ENCODE measurements at places on chromosomes 4 and X.

DNA sequence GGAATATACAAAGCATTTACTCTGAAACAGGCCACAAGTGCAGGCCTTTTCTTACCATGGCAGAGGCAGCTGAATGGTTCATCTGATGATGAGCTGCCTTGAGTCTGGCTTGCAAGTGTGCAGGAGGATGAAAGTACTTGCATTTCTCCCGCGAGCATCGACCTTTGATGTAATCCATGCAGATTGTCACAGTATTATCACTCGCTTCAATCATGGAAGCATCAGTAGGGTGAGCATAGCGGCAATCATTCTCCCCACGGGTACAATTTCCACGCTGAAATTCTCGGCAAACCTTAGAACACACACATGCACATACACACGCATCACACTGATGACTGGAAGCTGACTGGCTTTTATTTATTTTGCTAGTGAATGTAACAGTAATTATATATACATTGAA, 98.0 kb downstream of the MBNL3 start:
- ATAC-seq, result no peak

DNA sequence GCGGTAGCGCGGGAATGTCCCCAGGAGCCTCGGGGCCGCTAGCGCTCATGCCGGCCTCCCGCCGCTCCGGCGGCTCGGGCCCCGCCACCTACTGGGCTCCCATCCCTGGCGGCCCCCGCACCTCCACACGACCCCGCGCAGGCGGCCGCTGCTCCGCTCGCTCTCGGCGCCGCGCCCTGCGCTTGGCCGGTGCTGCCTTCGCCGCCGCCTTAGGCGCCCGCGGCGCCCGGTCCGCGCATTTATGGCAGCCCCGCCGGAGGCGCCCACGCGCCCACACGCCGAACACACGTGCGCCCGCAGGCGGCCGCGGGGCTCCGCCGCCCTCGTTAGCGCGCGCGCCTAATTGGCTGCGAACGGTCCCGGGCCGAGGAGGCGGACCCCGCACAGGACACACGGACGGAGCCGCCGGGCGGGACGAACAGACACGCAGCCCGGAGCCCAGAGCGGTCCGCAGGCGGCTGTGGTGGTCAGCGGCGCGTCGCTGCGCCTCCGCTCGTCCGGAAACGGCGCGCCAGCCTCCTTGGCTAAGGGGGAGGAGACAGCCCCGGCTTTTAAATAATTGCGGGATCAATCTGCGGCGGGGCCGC, at the start of gene NKX1-1:
Gene NKX1-1 (minus strand): TSS at position 49 of the 587 bp plus-strand sequence. CDS start 0 bp downstream, at position 49.
- ATAC-seq, result no peak

DNA sequence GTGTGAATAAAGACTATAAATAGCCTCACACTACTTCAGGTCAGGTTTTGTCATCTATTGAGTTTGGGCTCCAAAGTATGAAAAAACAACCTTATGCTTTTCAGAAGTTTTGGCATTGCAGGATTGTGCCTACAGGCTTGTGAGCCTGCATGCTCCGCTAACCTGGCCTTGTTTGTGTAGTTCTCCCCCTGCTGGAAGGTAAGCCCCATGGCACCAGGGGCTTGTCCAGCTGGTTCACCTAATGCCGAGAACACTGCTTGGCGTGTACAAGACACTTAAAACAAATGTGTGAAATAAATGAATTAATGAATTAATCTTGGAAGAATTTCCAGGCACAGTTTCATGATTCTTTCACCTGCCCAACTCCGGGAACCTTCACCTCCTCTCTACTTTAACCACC, 1.8 kb upstream of the HSD17B10 start:
- peak; percentile 69 for ATAC-seq

DNA sequence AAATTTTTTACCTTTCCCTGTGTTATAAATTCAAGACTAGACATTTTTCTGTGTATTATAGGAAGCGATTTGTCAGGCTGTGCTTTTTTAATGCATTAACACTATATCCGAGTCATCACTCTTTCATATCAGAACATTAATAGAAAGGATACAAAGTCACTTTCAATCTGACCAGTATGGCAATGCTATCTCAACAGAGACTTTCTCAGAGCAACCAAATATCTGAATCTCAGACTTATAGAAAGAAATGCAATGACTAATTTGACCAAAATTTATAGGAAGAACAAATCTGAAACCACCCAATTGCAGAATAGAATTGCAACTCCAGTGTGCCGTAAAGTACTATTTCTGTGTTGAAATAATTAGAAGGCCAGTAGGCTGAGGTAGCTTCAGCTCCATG, 473 bp upstream of the TKTL2 start:
- no peak for ATAC-seq

DNA sequence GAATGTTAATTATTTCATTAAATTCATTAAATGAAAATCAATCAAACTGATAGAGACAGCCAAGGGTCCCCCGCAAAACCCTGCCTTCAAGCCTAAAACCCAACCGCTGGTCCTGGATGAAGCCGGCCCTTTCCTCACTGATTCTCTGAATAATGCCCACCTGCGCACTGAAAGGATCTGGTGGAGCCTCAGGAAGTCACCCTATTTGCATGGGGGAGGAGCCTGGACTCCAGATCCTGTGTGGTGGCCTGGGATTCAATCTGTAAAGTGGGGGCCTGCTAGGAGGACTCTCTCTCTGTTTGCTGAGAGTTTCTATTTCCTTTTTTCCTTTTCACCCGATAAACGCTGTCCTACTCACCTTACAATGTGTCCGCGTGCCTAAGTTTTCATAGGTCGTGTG, 97.9 kb upstream of the ADAMTS3 start:
- ATAC-seq, result no peak

DNA sequence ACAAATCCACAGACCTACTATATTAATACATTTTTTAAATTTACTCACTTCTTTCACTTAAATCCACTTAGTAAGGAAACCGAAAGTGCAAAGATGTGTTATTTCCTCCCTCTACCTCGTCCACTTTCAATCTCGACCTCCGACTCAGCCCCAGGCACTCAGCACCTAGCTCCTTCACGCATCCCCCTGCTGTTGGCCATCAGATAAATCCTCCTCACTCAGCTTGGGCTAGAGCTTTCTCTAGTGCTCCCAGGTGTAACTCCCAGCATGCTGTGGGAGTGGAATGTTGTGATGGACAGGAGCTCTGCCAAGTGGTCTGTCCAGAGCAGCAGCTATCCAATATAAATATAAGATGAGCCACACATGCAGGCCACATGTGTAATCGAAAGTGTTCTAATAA, 26.7 kb upstream of the TEC start:
- ATAC-seq, result no peak

GRCh38 chrX:71536285-71536684, 3.4 kb downstream of the OGT start:
- ATAC-seq, result no peak

DNA sequence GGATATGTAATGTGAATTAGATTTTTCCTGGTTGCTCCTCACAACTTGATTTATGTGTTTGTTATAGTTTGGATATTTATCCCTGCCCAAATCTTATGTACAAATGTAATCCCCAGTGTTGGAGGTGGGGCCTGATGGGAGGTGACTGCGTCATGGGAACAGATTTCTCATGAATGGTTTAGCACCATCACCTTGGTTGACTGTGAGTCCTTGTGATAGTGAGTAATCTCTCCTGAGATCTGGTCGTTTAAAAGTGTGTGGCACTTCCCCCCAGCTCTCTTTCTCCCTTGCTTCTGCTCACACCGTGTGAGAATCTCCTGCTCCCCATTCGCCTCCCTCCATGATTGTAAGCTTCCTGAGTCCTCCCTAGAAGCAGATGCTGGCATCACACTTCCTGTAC, 2.2 kb downstream of the MID2 start:
- no peak for ATAC-seq

DNA sequence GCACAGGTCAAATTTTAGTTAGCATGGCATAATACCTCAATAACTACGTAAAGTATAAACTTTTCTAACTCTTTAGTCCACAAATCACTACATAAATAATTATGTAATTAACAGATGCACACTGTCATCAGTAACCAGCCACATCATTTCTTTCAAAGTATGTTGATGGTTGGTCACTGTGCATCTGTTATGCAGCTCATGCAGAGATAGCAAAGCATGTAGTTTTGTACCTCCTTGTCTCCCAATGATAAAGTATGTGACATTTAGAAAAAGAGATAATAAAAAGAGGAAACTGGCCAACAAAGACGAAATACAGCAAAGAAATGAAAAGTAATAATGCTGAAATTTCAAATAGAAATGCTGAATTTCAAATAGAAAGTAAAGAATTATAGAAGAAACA, 2.9 kb downstream of the LAMTOR3 start:
- no peak for ATAC-seq

- no peak for ATAC-seq
Observed at GRCh38 chr4:186192066-186192612, 772 bp downstream of the CYP4V2 start.

DNA sequence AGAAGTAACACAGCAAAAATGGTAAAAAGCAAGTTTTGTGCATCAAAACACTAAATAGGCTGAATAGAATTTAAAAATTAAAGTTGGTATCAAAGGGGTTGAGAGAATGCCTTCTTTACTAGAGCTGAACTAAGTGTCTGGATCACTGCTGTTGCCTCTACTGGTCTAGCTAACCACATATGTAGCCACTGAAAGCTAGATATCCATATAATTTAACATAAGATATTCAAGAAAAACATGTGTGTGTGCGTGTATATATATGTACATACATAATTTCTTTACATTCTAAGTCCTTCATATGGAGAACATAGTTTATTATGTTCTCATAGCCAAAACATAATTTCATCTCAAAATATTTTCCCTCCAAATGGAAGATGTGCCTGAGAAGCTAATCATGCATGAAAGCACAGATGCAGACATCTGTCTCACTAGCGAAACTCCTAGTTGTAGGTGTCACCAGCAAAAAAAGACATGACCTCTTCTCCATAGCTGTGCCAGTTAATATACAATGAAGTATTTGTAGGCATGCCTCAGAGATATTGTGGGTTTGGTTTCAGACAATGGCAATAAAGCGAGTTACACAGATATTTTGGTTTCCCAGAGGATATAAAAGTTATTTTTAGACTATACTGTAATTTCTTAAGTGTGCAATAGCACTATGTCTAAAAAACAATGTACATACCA, 47.3 kb downstream of the PDE5A start:
- no peak for ATAC-seq

GRCh38 chr4:73442275-73442674, 6.3 kb downstream of the AFP start:
- no peak for ATAC-seq

DNA sequence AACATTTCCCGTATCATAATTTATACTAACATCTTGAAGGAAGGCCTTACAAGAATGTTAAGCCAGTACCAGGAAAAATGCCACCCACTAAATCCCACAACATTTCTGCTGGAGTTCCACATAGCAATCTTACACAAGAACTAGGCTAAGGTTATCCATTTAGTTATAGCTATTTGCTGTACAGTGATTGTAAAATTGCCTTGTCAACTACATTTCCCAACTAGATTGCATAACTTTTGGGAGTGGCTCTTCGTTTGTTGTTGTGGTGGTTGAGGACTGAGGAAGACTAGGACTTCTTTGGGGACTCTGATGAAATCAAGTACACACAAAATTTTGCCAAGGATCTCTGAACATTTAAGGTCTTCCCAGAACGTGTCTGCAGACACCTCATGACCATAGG, 8.0 kb downstream of the IBSP start:
- ATAC-seq, result no peak

- no peak for ATAC-seq
Observed at GRCh38 chr4:177320721-177321120, 11.0 kb downstream of the NEIL3 start.

DNA sequence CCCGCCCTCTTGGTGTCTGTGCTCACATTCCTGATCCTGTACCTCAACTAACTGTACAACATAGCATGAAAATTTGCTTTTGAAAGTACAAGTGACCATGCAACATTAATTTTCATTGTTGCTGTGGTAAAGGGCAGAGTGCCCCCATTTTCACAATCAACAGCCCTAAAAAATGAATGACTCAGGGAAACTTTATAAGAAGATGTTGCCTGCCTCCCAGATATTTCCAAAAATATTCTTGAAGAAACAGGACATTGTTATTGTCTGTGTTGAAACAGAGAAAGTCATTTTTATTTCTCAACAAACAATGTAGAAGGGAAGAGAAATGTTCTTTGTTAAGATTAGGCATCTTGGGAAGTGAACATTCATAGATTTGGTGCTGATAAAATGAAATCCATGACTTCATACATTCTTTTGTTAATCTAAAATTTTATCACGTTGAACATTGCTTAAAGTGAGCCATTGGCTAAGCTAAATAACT, 113.9 kb upstream of the ANXA3 start:
- no peak for ATAC-seq

DNA sequence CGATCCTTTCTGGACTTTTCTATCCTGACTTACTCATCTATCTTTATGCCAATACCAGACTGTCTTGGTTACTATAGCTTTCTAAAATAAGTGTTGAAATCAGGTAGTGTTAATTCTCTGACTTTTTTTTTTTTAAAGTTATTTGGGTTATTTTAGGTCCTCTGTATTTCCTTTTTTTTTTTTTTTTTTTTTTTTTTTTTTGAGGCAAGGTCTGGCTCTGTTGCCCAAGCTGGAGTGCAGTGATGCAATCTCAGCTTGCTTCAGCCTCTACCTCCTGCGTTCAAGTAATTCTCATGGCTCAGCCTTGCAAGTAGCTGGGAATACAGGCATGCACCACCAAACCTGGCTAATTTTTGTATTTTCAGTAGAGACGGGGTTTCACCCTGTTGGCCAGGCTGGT, 2.8 kb upstream of the NELFA start:
- ATAC-seq, result no peak

DNA sequence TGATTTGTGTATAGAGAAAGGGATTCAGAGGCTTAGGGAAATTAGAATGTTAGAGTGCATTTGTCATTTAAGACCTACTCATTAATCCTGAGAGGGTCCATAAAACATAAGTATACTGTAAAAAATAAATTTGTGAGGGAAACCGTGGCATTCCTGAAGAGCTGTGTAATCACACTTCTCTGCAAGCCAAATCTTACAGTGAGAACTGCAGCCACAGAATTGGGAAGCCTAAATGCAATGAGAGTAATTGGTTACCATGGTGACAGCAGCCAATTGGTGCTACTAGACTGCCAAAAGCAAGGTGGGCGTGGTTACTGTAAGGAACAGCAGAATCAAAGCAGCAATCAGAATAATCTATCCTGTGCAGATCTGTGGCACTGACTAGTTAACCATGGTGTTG, 345.2 kb upstream of the GRID2 start:
- no peak for ATAC-seq

DNA sequence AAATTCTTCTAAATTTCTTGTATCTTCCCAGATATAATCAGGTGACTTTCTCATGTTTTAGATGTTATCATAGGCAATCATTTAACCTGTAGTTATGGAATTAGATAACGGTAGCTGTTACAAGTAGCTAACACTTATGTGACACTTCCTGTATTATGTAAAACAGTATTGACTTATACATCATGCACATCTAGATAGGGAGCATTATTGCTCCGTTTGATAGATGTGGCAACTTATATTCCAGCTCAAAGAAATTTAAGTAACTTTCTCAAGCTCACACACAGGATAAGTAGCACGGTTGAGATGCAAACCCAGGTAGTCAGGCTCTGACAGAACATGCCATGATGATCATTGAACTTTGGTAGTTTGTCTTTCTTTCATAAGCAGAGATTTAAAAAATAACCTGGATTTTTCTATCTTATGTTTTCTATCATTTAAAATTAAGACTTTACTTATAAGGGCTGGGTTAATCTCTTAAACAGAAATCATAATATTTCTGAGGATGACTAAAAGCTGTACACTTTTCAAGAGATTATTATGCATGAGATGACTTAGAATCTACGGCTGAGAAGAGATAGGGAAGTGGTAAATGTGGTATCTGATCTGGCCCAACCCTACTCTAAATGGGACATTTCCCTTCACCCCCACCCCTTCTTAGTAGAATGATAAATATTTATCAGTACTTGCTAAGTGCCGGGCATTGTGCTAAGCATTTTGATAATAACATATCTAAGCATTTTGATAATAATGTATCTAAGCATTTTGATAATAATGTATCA, 69.1 kb upstream of the HPGD start:
- ATAC-seq, result no peak
